ENCODE measurements at places on chromosomes 13 and 19. TPM values are rescaled to one million over a fixed set of nuclear protein-coding genes. Genes with fewer than 3 reads are reported as not detected.
A peak's percentile ranks its signal among the peaks of the same experiment; 100 is the strongest.

DNA sequence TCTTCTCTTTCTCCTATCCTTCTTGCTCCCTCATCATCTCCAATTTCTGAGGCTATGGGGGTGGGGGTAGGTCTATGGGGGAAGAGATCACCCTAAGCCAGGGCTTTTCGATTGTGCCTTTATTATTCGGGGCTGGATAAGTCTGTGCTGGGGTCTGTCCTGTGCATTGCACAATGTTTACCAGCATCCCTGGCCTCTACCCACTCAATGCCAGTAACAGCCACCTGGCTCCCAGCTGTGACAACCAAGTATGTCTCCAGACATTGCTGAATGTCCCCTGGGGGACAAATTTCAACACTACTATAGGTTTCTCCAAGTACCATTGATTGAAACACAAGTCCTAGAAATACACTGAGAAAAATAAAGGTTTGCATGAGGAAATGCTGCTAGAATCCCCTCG is 13.2 kb downstream of the CBY2 start:
- H3K27ac ChIP-seq = no peak overlapping the region
- no peaks in the 10 kb centered on the region for H3K36me3 ChIP-seq
- peaks cover 16% of the 10 kb centered on the region for H3K4me1 ChIP-seq
- no peak for DNase-seq
- no peak overlapping the region for H3K4me3 ChIP-seq
- no peaks in the 10 kb centered on the region for H3K27me3 ChIP-seq

The PINLYP gene
- 11.7 TPM for total RNA-seq

The C19orf18 gene
- 1.5 TPM for total RNA-seq

- no peaks in the 10 kb centered on the region for H3K36me3 ChIP-seq
- DNase-seq = peak; percentile 86
- H3K4me1 ChIP-seq = peaks cover 58% of the 10 kb centered on the region
- peak overlapping the region; percentile 90 for H3K4me3 ChIP-seq
- peaks cover 10% of the 10 kb centered on the region for H3K27me3 ChIP-seq
Observed at GRCh38 chr19:49145573-49146407, 9.4 kb downstream of the HRC start.

- no peak for DNase-seq
- H3K4me1 ChIP-seq = peaks cover 12% of the 10 kb centered on the region
- H3K36me3 ChIP-seq = no peaks in the 10 kb centered on the region
- H3K27ac ChIP-seq = no peak overlapping the region
- no peak overlapping the region for H3K4me3 ChIP-seq
Observed at GRCh38 chr13:103350147-103350546, 283.9 kb upstream of the SLC10A2 start.

DNA sequence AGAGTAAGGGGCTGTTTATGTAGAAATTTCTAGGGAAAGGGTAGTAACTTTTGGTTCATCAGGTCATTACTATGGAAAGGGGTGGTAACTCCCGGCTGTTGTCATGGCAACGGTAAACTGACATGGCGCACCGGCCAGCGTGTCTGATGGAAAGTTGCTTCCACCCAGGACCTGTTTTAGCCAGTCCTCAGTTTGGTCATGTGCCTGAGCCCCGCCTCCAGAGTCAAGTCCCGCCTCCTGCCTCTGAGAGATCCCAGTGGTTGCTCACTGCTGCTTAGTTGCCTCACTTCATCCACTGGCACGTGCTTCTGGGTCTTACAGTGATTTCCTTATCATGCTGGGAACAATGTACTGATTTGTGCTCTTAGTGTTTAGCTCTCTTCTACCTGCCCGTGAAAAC is 455.2 kb upstream of the ZNF507 start:
- peaks cover 53% of the 10 kb centered on the region for H3K27me3 ChIP-seq
- no peak for DNase-seq
- no peak overlapping the region for H3K4me3 ChIP-seq
- no peaks in the 10 kb centered on the region for H3K4me1 ChIP-seq

The KLK12 gene
- total RNA-seq = not detected

The GSX1 gene
- 11.4 TPM for total RNA-seq

DNA sequence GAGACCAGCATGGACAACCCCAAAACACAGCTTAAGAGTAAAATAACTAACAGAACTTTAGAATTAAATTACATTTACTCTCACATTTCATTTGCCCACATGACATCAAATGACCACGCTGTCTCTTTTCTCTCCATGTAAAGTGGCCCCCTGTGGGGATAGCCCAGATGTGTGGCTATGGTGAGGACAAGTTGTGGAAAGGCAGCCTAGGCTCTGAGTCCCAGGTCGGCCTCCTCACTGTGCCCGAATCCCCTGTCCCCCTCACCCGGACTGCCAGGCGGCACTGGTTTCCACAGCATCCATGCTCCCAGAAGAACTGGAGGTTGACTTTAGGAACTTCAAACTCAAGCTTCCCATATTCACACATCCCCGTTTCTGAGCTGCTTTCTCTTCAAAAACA is 111.8 kb upstream of the UQCRFS1 start:
- H3K36me3 ChIP-seq = no peaks in the 10 kb centered on the region
- H3K4me3 ChIP-seq = no peak overlapping the region
- peaks cover 42% of the 10 kb centered on the region for H3K27me3 ChIP-seq
- no peaks in the 10 kb centered on the region for H3K4me1 ChIP-seq
- H3K27ac ChIP-seq = no peak overlapping the region

GRCh38 chr13:23996456-23996855 is 99.2 kb upstream of the C1QTNF9B start:
- no peak overlapping the region for H3K4me3 ChIP-seq
- H3K36me3 ChIP-seq = peaks cover 21% of the 10 kb centered on the region
- H3K27ac ChIP-seq = no peak overlapping the region
- DNase-seq = no peak
- no peaks in the 10 kb centered on the region for H3K27me3 ChIP-seq

- H3K4me1 ChIP-seq = peaks cover 20% of the 10 kb centered on the region
- no peak overlapping the region for H3K4me3 ChIP-seq
- peaks cover 8% of the 10 kb centered on the region for H3K27me3 ChIP-seq
- no peak for DNase-seq
- H3K36me3 ChIP-seq = no peaks in the 10 kb centered on the region
Observed at GRCh38 chr13:112351825-112352224, 24.3 kb upstream of the SPACA7 start.

DNA sequence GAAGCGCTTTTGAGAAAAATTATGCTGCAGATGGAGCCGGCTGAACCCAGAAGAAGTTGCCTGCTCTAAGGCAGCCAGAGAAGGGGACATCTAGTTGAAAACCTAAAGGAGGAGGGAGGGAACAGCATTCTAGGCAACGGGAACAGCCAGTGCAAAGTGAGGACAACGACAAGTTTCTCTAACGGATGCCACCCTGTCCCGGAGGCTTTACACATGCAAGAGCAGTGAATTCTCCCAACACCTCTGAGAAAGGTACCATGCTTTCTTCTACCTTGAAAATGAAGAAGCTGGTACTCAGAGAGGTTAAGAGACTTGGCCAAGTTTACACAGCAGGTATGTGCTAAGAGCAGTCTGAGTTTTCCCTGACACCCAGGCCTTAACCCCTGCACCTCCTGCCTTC is 5.9 kb downstream of the IFNL3 start:
- DNase-seq = no peak
- H3K36me3 ChIP-seq = no peaks in the 10 kb centered on the region

GRCh38 chr13:33657274-33657673 is 160.7 kb upstream of the RFC3 start:
- no peak for DNase-seq
- H3K4me3 ChIP-seq = no peak overlapping the region
- no peak overlapping the region for H3K27ac ChIP-seq
- no peaks in the 10 kb centered on the region for H3K4me1 ChIP-seq
- no peaks in the 10 kb centered on the region for H3K36me3 ChIP-seq
- H3K27me3 ChIP-seq = no peaks in the 10 kb centered on the region

The LGALS14 gene
- not detected for total RNA-seq

The ZNF726 gene
- total RNA-seq = 0.37 TPM

The TSHZ3 gene
- total RNA-seq = 3.0 TPM

The MTMR6 gene
- 14.5 TPM for total RNA-seq

DNA sequence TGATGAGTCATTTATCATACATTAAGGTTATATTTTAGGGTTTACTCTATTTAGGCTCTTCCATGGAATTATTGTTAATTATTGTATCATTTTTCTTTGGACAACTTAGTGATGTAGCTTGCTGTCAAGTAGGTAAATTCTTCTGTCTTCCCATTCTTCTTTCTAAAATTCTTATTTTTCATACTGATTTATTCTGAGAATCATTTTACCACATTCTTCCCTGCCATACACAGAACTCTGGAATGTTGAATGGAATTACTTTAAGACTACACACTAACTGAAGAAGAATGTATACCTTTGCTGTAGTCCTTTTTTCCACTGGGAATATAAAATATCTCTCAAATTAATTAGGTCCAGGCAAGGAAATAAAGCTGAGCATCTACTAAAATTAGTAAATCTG is 24.5 kb upstream of the SLC7A1 start:
- H3K27ac ChIP-seq = no peak overlapping the region
- peaks cover 7% of the 10 kb centered on the region for H3K36me3 ChIP-seq
- no peaks in the 10 kb centered on the region for H3K4me1 ChIP-seq
- H3K4me3 ChIP-seq = no peak overlapping the region

- no peak for DNase-seq
- H3K4me3 ChIP-seq = peak overlapping the region; percentile 47
- peaks cover 29% of the 10 kb centered on the region for H3K4me1 ChIP-seq
Observed at GRCh38 chr19:46983097-46983496, 36.5 kb upstream of the NPAS1 start.

DNA sequence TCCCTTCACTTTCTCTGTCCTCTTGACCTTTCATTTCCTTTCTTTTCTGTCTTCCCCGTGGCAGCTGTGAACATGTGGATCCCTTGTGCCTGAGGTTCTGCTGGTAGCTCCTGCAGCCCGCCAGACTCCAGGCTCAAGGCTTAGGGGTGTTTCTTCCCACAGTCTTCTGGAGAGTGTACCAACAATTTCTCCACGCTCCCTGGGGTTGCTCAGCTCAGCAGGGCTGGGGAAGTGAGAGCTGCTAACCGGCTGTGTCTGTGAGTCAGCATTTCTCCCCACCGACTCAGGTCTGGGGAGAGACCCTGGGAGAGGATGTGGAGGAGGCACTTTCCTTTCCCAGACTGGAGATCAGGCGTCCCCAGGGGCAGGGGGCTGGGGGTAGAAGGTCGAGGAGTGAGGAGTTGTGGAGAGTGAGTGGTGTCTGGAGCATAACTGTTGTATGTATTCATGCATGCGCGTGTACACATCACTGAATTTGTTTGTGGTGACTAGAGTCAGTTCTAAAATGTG is 193.6 kb downstream of the KCNRG start:
- peaks cover 15% of the 10 kb centered on the region for H3K36me3 ChIP-seq
- peak overlapping the region; percentile 82 for H3K27ac ChIP-seq
- DNase-seq = peak; percentile 22
- peak overlapping the region; percentile 8 for H3K4me3 ChIP-seq
- H3K4me1 ChIP-seq = peaks cover 17% of the 10 kb centered on the region

DNA sequence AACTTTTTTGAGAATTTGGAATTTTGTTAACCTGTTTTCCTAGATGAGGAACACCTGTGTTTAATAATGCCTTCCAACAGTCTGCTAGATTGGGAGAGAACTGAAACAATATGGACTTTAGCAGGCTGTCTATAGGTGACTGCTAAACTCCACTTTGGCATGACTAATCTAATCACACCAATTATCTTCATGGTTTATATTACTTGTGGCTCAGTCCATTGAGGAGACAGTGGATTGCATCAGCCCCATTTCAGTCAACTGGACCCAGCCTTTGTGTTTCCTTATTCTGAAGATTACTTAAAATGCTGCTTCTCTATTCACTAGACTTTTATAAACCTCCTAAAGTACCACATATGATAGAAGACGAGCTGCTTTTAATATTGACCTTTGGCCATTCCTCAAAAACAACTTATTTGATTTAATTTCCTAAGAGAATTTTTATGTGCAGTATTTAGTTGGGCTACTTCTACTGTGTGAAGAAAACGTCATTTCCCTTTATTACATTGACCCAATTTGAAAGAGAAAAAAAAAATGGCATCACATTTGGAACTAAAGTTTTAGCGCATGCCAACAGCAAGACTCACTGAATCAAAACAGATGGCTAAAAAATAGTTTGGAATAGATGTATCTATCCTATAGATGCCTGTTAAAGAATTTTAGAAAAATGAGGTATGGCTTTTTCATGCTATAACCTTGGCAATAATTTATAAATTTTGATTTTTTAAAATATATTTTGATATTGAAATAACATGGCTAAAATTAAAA is 295.8 kb downstream of the NDFIP2 start:
- H3K4me1 ChIP-seq = peaks cover 66% of the 10 kb centered on the region
- DNase-seq = no peak
- peak overlapping the region; percentile 9 for H3K4me3 ChIP-seq
- peak overlapping the region; percentile 65 for H3K27ac ChIP-seq
- H3K36me3 ChIP-seq = peaks cover 10% of the 10 kb centered on the region
